Vagina (tissue), 2 donors: ENCODE measurements at places on chromosomes 16 and 17. TPM values are rescaled to one million over a fixed set of nuclear protein-coding genes. Genes with fewer than 3 reads are reported as not detected.

- H3K36me3 ChIP-seq = no peaks in the 10 kb centered on the region
- no peaks in the 10 kb centered on the region for H3K27me3 ChIP-seq
- H3K4me3 ChIP-seq = no peak overlapping the region
- H3K27ac ChIP-seq = no peak overlapping the region
- DNase-seq = no peak
Measured at GRCh38 chr16:57889960-57890751, 80.8 kb downstream of the CNGB1 start.

DNA sequence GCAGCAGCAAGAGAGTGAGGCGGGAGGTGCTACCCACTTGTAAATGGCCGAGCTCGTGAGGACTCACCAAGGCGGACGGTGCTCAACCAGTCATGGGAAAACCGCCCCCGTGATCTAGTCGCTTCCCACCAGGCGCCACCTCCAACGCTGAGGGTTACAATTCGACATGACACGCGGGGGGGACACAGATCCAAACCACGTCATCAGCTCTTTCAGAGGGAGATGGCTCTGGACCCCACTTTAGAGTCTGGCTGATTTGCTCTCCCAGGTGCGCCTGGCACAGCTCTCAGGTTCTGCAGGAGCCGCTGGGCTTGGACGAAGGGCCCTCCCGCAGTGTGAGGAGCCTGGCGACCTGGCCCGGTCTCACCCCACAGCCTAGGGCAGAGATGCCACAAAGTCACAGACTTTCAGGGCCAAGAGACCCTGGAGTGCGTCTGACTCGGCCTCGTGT, 21.1 kb upstream of the DOC2B start:
- no peaks in the 10 kb centered on the region for H3K4me1 ChIP-seq
- DNase-seq = no peak
- H3K27me3 ChIP-seq = no peaks in the 10 kb centered on the region
- H3K27ac ChIP-seq = no peak overlapping the region
- H3K36me3 ChIP-seq = no peaks in the 10 kb centered on the region

DNA sequence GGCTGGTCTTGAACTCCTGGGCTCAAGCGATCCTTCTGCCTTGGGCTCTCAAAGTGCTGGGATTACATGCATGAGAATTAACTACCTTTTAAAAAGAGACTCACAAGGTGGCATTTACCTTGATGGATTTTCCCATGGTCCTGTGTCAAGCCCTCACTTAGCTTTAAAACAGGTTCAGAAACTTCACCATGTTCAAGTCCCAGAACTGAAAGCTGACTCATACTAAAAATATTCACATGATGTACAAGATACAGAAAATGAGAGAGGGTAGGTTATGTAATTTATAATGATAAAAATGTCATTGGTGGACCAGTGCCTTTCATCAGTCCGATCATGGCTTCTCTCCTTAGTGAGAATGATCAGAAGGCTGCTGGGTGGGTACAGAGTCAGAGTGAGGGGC, 4.3 kb upstream of the AKAP1 start:
- H3K4me1 ChIP-seq = peaks cover 4% of the 10 kb centered on the region
- no peak for DNase-seq
- H3K27me3 ChIP-seq = no peaks in the 10 kb centered on the region
- no peak overlapping the region for H3K4me3 ChIP-seq
- no peak overlapping the region for H3K27ac ChIP-seq

- peak overlapping the region; percentile 93 for H3K27ac ChIP-seq
- H3K36me3 ChIP-seq = no peaks in the 10 kb centered on the region
- no peaks in the 10 kb centered on the region for H3K27me3 ChIP-seq
- peaks cover 31% of the 10 kb centered on the region for H3K4me1 ChIP-seq
Measured at GRCh38 chr16:29204806-29205135, 201.7 kb downstream of the NPIPB11 start.

The CSNK1D gene
- total RNA-seq = 67.8 TPM

GRCh38 chr17:28889996-28890395, 7.5 kb downstream of the FLOT2 start:
- no peaks in the 10 kb centered on the region for H3K36me3 ChIP-seq
- H3K27me3 ChIP-seq = no peaks in the 10 kb centered on the region
- no peak for DNase-seq
- H3K27ac ChIP-seq = no peak overlapping the region
- H3K4me3 ChIP-seq = no peak overlapping the region
